Activated CD4-positive, alpha-beta T cell treated with anti-CD3 and anti-CD28 coated beads, Interleukin-2, amount 10 ng/mL, durations not matched to agents 7 days and 5 days (primary cell): ENCODE measurements at places on chromosomes 13 and 19.

- DNase-seq = no peak
Observed at GRCh38 chr19:33295621-33296487, 6.5 kb downstream of the CEBPA start.

GRCh38 chr13:45778882-45779281, 72.7 kb downstream of the SIAH3 start:
- DNase-seq = no peak

DNA sequence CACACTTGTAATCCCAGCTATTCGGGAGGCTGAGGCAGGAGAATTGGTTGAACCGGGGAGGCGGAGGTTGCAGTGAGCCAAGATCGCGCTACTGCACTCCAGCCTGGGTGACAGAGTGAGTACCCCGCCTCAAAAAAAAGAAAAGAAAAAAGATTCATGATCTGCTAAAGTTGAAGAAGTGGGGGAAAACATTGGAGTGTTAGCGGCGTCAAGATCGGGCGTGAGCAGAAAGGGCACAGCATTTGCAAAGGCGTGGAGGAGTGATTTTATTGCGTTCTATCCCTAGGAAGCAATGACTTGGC, 874 bp upstream of the DNM2 start:
- no peak for DNase-seq

- DNase-seq = no peak
Observed at GRCh38 chr13:104414771-104415170, 1348.6 kb upstream of the SLC10A2 start.

GRCh38 chr19:33400856-33401682, 27.6 kb downstream of the CEBPG start:
- DNase-seq = no peak

DNA sequence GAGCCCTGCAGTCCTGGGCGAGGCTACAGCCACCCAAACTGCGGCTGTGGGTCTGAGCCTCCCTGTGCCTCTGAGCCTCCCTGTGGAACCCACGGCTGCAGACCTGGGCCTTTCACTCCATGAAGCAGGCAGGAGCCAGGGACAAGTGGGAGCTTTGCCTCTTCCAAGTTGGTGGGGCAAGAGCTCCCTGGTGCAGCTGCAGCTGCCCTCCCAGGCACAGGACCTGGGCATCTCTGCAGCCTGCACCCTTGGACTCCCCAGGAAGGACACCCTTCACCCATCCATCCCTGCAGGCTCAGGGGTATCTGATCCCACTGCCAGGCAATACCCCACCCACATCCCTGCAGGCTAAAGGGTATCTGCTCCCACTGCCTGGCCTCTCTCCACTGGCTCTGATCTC, 2.3 kb downstream of the TEX26 start:
- DNase-seq = no peak

DNA sequence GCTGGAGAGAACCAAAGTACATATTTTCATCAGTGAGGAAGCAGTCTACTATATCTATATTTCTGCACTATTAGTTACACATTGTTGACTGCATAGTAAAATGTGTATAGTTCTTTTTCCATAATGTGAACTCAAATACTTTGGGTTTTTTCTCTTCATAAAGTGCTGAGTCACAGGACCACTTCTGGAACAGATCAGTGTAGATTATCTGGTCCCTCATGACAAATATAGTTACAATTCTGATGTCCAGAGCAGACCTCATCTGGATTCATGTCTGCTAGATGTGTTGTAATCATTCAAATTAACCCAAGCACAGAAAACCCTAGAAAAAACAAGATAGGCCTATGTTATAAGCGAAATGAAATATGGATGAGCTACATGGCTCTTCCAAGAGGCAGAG, 171.4 kb downstream of the SUCLA2 start:
- no peak for DNase-seq

DNA sequence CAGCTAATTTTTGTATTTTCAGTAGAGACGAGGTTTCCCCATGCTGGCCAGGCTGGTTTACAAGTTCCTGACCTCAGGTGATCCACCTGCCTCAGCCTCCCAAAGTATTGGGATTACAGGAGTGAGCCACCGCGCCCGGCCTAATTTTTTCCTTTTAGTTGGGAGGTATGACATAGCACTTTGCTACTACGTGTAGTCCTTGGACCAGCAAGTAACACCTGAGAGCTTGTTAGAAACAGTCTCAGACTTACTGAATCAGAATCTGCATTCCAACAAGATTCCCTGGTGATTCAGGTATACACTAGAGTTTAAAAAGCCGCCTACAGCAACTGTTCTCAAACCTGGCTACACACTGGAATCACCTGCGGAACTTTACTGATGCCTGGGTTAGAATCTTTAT, 1.8 kb upstream of the FARP1 start:
- no peak for DNase-seq

DNA sequence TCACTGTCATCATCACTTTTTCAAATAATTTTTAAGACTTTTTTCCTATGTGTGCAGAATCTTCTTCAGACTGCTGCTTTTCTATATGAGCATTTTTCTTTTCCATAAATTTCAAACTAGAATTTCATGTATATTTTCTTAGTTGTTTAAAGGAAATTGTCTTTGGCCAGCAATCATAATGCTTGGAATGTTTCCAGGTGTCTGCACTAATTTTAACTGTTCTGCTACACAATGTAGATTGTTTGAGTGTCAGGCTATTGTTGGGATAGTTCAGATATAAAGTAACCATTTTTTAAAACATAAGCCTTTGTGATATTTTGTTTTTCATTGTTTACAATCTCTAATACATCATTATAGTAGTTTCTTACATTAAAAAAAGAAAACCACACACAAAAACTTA, 1418.5 kb downstream of the EFNB2 start:
- no peak for DNase-seq

GRCh38 chr13:21986602-21987001, 315.7 kb downstream of the FGF9 start:
- DNase-seq = no peak

GRCh38 chr13:79360095-79360494, 46.0 kb downstream of the RBM26 start:
- no peak for DNase-seq

GRCh38 chr19:13441810-13442512, 64.3 kb downstream of the CACNA1A start:
- peak; percentile 61 for DNase-seq

DNA sequence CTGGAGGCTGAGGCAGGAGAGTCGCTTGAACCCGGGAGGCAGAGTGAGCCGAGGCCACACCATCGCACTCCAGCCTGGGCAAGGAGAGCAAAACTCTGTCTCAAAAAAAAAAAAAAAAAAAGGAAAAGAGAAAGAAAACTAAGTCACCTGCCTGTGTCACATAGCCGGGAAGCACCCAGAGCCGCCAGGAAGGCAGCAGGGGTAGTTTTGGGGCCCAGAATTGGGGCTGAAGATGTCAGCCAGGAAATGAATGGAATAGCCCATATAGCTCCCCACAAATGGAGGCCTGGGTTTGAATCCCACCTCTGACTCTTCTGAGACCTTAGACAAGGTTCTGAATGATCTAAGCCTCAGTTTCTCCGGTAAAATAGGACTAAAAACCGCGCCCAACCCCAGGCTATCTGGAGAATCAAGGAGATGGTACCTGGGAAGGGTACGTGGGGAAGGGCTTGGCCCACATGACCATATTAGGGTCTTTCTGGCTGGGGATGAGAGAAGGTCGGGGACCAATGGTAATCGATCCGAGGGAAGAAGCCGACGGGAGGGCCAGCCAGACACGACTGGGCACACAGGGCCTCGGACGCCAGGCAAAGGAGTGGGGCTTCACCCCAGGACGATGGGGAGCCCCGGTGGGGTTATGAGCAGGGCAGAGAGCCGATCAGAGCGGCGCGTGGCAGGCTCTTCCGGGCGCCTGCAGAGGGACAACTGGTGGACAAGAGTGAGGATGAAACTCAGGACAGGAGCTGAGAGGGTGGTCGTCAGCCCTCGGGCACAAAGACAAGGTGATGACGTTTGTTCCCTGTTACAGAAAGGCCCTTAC, 14.4 kb downstream of the CCDC124 start:
- DNase-seq = no peak

DNA sequence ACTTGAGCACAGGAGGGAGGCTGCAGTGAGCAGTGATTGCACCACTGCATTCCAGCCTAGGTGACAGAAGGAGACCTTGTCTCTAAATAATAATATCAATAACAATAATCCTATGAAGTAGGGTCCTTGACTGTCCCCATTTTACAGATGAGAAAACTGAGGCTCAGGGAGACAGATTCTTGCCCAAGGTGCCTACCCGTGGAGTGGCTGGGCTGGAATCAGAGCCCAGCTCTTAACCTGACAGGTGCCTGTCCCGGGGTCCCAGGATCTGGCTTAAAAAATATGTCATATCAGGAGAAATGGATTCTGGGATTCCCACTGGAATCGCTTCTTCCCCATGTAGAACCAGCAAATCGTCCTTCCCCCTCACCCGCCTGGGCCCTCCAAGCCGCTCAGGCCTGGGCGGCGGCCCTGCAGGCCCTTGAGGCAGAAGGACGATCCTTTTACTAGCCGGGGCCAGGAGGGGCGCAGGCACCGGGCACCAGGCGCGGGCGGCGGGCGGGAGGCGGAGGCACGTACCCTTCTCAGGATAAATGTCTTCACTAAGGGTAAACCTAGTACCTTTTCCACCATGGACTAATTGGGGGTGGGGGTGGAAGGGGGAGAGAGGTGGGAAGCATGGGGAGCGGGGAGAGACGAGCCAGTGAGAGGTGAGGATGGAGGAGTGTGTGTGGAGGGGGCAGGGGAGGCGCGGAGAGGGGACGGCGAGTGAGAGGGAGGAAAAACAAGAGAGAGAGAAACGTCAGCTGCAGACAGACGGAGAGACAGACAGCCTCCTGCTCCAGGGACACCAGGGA, 60.6 kb downstream of the COLGALT1 start:
- DNase-seq = no peak

- DNase-seq = no peak
Observed at GRCh38 chr19:13640611-13641010, 123.7 kb upstream of the MRI1 start.

DNA sequence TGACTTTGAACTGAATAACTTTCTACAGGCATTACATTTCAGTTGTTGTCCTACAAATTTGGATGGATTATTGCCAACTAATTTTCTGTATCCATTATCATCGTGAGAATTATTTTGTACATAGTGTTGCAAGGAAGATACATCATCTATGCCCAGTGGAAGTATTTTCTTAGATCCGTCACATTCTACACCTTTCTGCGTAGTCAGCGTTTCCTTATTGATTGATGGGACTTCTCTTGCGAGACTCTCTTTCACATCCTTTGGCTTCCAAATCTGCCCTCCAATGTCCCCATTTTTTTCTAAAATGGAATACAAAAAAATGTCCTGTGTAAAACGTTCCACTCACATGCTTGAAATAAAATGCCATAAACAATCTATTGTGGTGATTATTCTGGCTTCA, 9.2 kb downstream of the ZIM3 start:
- no peak for DNase-seq

GRCh38 chr13:28316836-28317235, 178.1 kb downstream of the FLT1 start:
- DNase-seq = no peak

- DNase-seq = no peak
Observed at GRCh38 chr13:36806102-36806501, 12.9 kb upstream of the RFXAP start.

- DNase-seq = no peak
Observed at GRCh38 chr13:72166102-72166650, 299.2 kb upstream of the DACH1 start.

- DNase-seq = peak; percentile 27
Observed at GRCh38 chr19:20482721-20483120, 82.9 kb downstream of the ZNF737 start.

DNA sequence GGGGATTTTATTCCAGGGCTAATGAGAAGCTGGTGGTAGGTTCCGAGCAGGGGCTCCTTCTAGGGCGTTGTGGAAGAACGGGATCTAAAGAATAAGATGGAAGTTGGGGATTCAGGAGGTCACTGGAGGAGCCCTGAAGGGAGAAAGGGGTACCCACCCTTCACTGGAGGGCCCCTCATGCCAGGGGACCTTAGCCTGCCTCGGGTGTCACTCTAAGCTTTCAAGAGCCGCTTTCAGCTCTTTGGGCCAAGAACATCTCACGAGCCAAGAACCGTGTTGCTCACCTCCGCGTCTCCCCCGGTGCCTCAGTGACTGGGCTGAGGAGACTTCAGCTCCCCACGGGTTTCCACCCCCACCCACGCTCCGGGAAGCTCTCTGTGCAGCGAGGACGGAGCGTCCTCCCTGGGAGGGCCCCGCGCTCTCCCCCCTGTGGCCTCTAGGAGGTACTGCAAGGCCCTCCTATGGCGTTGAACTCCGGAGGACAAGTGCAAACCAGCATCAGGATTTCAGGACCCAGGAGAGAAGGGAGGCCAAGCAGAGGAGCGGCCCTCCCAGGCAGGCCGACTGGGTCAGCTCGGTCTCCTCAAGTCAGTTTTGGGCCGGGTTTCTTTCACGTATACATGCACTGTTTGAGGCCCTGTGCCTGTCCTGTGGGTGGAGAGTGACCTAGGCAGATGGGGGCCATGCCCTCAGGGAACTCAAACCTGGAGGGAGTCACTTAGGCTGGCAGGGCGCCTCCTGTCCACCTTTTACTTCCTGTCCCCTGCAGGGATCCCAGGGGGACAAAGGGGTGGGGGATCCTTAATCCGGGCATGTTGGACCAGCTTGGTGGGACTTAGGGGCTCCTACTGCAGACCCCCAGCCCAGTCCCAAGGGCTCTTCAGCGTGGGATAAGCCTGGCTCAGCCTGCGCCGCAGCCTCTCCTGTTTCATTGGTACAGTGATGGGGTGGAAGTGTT, 5.1 kb upstream of the KRTDAP start:
- peak; percentile 64 for DNase-seq

- no peak for DNase-seq
Observed at GRCh38 chr13:25062479-25062878, 33.5 kb upstream of the PABPC3 start.

GRCh38 chr13:44819772-44820171, 169.5 kb downstream of the NUFIP1 start:
- no peak for DNase-seq

GRCh38 chr13:25190771-25191170, 18.7 kb upstream of the AMER2 start:
- no peak for DNase-seq

GRCh38 chr19:40801426-40802299, 2.7 kb downstream of the EGLN2 start:
- no peak for DNase-seq

GRCh38 chr13:109787135-109787954, 962 bp upstream of the IRS2 start:
- peak; percentile 28 for DNase-seq

GRCh38 chr19:14440049-14440448, 6.9 kb downstream of the PKN1 start:
- peak; percentile 87 for DNase-seq

DNA sequence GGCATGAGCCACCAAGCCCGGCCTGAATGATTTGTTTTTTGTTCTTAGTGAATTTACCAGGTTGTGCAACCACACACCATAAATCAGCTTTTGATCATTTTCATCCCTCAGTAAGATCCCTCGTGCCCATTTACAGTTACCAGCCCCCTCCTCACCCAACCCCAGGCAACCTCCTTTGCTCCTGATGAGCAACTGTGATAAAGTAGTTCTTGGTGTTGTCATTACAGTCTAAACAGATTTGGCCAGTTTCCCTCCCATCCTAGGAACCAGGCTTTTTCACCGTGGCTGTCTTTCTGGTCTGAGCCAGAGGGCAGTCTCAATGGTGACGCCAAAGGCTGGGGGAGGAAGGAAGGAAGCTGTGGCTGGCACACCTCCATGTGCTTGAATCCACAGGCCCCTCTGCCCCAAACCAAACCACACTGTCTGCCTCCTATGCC, 61.2 kb upstream of the WDFY2 start:
- peak; percentile 55 for DNase-seq

- DNase-seq = no peak
Observed at GRCh38 chr19:48756212-48756611, 888 bp downstream of the FGF21 start.

- peak; percentile 86 for DNase-seq
Observed at GRCh38 chr19:44447916-44448674, at the start of gene ZNF229. TSS of gene ZNF229 (minus strand) at chr19:44448472. CDS start at chr19:44442847, 5,625 bp downstream.

- no peak for DNase-seq
Observed at GRCh38 chr19:39158646-39159260, 33.2 kb downstream of the PAK4 start.
